ENCODE measurements at places on chromosomes 2 and 18. TPM values are rescaled to one million over a fixed set of nuclear protein-coding genes. Genes with fewer than 3 reads are reported as not detected.

The DES gene
- not detected for total RNA-seq

The DSG2 gene
- 58.5 TPM for total RNA-seq

The EVX2 gene
- total RNA-seq: 0.02 TPM

The VIL1 gene
- 0.25 TPM for total RNA-seq

The MEIS1 gene
- total RNA-seq: 3.8 TPM

The VWA3B gene
- total RNA-seq: not detected

The DUSP2 gene
- 0.52 TPM for total RNA-seq

Data from A549 treated with RU486 at 1 μM for 4 hours (cell line).